DMS79 (cell line): ENCODE measurements at places on chromosomes 13 and 19.

GRCh38 chr19:39613597-39613996 is 11.3 kb downstream of the LGALS13 start:
- no peak for DNase-seq

GRCh38 chr19:49515767-49516166 is 3.3 kb downstream of the FCGRT start:
- no peak for DNase-seq

DNA sequence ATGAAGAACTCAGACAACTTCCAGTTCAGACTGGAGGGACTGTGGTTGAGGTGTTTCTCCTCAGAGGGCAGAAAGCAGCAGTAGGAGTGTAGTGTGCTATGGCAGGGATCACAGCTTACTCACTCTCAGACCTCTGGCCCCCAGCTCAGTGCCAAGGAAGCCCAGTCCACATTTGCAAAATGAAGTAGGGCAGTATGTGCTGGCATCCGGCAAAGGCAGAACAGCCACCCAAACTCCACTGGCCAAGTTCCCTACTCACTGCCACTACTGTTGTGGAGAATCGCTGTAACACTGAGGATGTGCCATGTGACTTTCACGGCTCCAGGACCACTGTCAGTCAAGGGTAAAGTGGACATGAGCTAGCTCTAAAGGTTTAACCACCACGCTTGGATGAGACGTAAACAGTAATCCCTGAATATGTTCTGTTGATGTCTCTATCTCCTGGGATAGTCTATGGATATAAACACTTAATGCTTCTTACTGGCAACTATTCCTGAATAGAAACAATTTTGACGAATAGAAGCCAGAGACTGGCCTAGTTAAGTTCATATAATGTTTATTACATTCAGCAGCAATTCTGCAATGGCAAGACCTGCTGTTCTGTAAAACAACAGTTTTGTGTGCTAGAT is 67.0 kb upstream of the SLC15A1 start:
- no peak for DNase-seq

DNA sequence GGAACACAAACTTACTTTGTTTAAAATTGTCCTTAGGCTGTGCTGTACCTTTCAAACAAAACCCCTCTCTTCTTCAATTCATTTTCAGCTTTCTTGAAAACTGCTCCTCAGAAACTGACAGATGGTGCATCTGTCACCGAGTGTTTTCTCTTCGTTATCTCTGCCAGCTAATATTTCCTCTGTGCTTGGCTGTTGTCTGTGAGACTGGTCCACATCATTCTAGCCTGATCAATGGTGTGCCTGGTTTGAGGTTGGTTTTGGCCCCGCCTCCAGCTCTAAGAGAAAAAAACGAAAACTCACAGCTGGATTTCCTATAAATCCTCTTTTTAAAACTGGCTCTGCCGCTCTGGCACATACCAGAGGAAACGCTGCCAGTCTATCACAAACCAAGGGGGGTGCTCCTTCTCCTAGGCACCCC is 79.7 kb downstream of the STARD13 start:
- no peak for DNase-seq

- no peak for DNase-seq
Observed at GRCh38 chr13:109954441-109954840, 168.1 kb upstream of the IRS2 start.

DNA sequence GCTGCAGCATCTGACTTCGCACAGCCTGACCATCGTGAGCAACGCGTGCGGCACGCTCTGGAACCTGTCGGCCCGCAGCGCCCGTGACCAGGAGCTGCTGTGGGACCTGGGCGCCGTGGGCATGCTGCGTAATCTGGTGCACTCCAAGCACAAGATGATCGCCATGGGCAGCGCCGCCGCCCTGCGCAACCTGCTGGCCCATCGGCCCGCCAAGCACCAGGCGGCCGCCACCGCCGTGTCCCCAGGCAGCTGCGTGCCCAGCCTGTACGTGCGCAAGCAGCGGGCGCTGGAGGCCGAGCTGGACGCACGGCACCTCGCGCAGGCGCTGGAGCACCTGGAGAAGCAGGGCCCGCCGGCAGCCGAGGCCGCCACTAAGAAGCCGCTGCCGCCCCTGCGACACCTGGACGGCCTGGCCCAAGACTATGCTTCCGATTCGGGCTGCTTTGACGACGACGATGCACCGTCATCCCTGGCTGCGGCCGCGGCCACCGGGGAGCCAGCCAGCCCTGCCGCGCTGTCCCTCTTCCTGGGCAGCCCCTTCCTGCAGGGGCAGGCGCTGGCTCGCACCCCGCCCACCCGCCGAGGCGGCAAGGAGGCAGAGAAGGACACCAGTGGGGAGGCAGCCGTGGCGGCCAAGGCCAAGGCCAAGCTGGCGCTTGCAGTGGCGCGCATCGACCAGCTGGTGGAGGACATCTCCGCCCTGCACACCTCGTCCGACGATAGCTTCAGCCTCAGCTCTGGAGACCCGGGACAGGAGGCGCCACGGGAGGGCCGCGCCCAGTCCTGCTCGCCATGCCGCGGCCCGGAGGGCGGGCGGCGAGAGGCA is 13.6 kb downstream of the C19orf25 start:
- DNase-seq = no peak
